ENCODE measurements at places on chromosomes 6 and 20.

GRCh38 chr6:20906945-20907344 lies 372.7 kb downstream of the CDKAL1 start:
- no peak for DNase-seq

GRCh38 chr6:112221981-112222852 lies 32.1 kb downstream of the LAMA4 start:
- no peak for DNase-seq

GRCh38 chr20:50467718-50468356 lies 42.3 kb upstream of the PTPN1 start:
- peak; percentile 21 for DNase-seq

DNA sequence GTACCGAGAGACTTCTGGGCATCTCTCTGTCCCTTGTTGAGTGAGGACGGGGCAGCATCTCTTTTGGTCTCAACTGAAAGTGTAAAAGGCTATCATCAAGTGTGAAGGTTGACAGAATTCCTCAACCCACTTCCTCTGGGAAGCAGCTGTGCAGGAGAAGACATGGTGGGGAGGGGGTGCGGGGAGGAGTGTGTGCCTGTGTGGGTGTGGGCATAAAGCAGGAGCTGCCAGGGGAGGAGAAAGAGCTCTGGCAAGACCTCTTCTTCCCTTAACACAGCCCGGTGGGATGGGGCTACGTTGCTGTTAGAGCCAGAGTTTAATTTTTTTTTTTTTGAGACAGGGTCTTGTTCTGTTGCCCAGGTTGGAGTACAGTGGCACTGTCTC lies 31.8 kb downstream of the CPXM1 start:
- DNase-seq, result no peak

DNA sequence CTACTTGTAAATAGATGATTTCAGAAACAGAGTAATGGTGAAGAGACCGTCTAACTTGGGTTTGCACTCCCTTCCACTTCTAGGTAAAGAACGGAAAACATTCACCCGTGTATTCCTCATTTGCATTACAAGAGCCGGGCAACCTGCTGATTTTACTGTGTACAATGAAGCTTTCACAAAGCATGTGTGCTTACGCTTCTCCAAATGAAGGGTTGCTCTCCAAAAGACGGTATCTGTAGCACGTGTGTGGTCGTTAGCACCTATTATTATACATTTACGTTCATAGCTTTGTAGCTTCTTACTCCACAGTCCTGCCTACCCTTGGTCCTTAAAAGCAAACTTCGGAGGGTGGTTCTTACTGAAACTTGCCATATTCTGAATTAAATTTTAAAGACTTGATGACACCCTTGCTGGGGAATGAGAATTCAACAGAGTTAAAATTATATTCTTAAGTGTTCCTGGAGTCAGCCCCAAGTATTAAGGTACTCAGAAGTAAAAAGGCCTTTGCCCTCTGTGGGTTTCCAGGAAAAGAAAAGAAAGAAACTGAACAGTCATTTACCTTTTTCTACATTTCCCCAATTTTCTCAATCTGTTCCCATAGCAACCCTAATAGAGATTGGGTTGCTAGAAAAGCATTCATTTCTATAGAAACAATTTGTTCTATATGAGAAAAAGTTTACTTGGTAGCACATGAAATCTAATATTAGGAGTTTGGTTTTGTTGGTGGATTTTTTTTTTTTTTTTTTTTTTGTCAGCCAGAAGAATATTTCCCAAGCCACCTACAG lies 61.9 kb upstream of the KCNG1 start:
- no peak for DNase-seq

DNA sequence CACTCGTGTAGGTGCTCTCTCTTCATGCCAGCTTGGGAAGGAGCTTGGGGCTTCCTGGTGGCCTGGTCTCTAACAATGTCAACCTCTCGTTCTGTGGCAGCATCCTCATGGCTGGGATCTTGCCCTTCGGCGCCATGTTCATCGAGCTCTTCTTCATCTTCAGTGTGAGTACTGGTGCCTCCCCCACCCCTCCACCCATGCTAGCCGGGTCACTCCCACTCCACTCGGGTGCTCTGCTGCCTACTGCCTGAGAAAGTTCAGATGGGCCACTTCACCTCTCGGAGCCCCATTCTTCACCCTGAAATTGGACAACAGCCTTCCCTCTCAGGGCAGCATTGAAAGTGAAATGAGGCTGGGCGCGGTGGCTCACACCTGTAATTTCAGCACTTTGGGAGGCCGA lies 48.8 kb downstream of the TM9SF4 start:
- DNase-seq, result no peak

DNA sequence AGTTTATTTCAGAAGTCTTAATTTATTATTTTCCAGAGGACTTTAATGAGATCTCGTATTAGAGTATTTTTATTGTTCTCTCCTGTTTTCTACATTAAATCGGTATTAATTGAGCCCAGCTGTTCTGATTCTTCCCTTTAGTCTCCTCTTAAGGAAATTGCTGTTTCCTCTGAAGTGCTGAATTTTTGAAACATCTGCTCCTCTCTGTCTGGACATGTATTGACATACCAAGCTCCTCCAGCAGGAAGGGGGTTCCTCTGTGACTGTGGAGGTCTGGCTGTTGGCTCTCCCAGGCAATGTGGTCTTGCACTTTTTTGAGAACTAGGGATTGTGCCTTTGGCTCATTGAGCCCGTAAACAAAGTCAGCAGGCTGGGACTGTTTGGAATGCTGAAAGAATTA lies 74.9 kb downstream of the MAP3K4 start:
- no peak for DNase-seq

GRCh38 chr20:53595018-53595378 lies 1.4 kb upstream of the ZNF217 start:
- no peak for DNase-seq

- no peak for DNase-seq
Observed at GRCh38 chr6:110198561-110198960, 18.3 kb downstream of the CDC40 start.

GRCh38 chr20:36569847-36570429 lies 3.5 kb upstream of the TGIF2 start:
- DNase-seq, result no peak

GRCh38 chr20:62772990-62773844 lies 23.1 kb upstream of the MRGBP start:
- DNase-seq, result no peak

DNA sequence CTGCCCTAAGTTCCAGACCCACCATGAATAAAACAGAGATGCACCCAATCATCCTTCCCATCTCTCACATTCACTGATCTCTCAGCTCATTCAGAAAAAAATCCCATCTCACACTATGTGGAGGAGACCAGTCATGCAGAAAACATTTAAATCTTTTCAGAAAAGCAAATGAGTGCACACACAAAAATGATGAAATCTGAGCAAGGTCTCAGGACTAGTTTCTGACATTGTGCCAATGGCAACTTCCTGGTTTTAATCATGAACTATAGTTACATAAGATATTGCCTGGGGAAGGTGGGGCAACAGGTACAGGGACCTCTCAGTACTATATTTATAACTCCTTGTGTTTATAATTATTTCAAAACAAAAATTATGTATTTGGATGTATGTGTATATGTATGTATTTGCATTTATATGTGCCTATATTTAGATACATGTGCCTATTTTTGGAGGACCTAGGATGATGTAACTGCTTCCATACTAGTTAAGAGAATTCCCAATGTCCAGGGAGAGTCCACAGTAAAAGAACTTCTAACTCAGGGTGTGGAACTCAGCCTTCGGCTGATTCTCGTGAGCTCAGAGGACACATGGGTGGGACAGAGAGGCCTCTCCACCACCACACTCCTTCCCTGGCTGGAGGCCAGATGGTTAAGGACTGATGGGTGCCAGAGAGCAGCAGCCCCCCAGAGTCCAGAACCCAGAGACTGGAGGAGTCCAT lies 71.7 kb upstream of the MAP3K4 start:
- DNase-seq, result no peak

GRCh38 chr6:39816747-39817146 lies 24.6 kb downstream of the DAAM2 start:
- DNase-seq, result no peak

- DNase-seq, result no peak
Observed at GRCh38 chr6:151440498-151440897, 11.4 kb downstream of the RMND1 start.

GRCh38 chr20:62846166-62846890 lies 15.3 kb downstream of the TCFL5 start:
- no peak for DNase-seq

- DNase-seq, result no peak
Observed at GRCh38 chr20:4244700-4245485, 229.5 kb upstream of the RNF24 start.

GRCh38 chr6:35302604-35303241 lies 5.1 kb downstream of the DEF6 start:
- DNase-seq, result peak; percentile 81

- DNase-seq, result no peak
Observed at GRCh38 chr6:117206944-117207687, 58.2 kb upstream of the VGLL2 start.

DNA sequence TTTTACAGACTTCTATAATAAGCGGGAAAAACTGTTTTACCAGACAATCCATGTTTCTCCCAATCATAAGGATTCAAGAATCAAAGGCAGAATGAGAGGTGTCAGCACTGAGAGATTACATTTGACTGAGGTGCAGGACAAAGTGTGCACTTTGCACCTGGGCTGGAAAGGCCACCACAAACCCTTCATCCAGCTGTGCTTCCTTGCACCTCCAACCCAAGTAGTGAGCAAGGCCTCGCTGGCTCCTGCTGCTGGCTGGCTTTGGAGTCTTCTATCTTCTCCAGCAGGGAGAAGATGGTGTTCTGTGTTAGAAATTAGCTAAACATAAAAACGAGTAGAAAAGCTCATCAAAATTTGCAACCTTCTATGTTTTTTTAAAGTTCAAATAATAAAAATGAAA lies 77.7 kb downstream of the CHD6 start:
- DNase-seq, result no peak

DNA sequence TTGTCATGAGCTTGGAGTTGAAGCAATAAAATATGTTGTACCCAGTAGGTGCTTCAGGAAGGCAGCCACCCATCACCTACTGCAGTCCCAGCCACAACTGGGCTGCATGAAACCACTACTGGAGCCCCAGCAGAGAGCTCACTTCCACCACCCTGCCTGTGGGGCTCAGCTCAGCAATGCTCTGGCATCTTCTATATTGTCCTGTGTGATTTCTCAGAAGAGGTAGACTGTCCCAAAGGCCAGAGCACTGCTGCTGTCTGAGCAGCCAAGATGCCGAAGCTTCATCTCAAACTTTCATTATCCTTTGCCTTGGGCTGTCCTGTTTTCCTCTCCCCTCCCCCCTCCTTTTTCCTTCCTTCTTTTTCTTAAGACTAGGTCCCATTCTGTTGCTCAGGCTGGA lies 126.9 kb downstream of the DHX35 start:
- no peak for DNase-seq

DNA sequence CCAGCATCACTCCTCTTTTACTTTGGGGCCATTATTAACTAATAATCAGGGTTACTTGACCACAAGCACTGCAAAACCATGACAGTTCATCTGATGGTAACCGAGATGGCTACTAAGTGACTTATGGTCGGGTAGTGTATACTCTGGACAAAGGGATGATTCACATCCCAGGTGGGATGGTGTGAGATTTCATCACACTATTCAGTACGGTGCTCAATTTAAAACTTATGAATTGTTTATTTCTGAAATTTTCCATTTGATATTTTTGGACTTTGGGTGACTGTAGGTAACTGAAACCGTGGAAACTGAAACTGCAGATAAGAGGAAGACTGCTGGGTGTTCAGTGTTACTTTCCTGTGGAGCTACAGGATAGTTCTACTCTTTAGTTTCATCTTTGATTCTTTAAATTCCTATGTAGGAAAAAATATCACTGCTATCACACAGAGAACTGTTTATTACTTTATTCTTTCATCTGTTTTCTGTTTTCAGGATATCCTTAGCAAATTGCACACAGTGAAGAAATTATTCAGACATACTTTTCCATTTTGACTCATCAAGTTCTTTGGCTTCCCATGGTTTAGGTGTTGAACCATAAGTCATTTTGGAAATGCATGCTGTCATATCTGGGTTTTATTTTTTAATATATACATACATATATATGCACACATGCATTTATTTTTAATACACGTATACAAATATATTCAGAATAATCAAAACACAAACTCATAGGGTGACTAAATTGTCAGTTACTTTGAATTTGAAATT lies 59.1 kb upstream of the C20orf144 start:
- DNase-seq, result no peak

- DNase-seq, result no peak
Observed at GRCh38 chr6:97864366-97864765, 581.4 kb upstream of the MMS22L start.

- DNase-seq, result no peak
Observed at GRCh38 chr6:43058531-43058930, 703 bp downstream of the MRPL2 start.

GRCh38 chr6:119633461-119633860 lies 283.9 kb upstream of the MAN1A1 start:
- DNase-seq, result no peak

DNA sequence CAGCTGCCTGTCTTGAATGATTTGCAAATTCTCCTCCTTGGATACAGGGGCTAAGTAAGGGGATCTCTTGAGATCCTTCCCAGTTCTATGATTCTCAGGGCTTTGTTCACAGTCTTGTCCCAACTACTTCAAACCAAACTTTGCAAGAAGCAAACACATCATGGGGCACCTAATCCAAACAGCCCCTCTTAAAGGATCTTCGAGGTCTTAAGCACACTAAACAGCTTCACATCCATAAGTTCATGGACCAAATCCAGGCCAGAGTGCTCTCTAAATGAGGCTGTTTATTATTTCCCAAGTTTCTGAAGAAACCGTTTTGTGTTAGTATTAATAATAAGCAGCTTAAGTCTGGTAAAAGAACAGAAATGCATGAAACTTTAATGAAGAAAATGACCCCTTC lies 75.2 kb downstream of the KIF6 start:
- DNase-seq, result no peak

GRCh38 chr20:62143957-62144825 lies 622 bp downstream of the SS18L1 start:
- DNase-seq, result peak; percentile 67

GRCh38 chr6:77397561-77397960 lies 65.7 kb downstream of the HTR1B start:
- no peak for DNase-seq

GRCh38 chr20:25525867-25526266 lies 59.5 kb downstream of the NINL start:
- no peak for DNase-seq

DNA sequence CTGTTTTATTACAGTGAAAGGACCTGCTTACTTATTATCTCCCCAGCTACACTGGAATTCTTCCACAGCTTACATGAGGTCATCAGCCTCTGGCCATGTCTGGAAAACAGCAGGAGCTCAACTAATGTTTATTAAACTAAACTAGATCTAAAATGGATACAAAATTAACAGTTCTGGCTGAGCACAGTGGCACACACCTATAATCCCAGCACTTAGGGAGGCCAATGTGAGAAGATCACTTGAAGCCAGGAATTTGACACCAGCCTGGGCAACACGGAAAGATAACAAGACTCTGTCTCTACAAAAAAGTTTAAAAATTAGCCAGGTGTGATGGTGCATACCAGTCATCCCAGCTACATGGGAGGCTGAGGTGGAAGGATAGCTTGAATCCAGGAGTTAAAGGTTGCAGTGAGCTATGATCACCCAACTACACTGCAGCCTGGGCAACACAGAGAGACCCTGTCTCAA lies 220.8 kb upstream of the MARCKS start:
- DNase-seq, result no peak

All from activated naive CD4-positive, alpha-beta T cell treated with anti-CD3 and anti-CD28 coated beads, Interleukin-2, amount 50 U/mL, for 16 hours (primary cell).